ENCODE measurements at places on chromosomes 11 and 22.
A peak's percentile ranks its signal among the peaks of the same experiment; 100 is the strongest.

DNA sequence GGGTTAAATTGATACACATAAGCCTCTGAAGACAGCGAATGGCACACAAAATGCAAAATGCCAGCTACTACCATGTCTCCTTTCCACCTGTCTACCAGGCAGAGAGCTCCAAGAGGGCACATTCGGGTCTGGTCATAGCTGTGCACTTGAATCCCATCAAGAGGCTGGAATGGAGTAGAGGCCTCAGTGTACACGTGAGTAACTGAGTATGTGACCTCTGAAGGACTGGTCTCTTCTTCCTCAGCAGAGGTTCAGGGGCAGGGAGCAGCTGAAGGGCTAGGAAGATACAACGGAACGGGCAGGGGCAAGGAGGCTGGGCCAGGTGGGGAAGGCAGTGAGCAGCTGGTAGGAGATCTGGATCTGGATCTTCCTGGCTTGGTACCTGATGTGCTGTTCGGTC, 56.3 kb upstream of the PHOX2A start:
- DNase-seq, result no peak

DNA sequence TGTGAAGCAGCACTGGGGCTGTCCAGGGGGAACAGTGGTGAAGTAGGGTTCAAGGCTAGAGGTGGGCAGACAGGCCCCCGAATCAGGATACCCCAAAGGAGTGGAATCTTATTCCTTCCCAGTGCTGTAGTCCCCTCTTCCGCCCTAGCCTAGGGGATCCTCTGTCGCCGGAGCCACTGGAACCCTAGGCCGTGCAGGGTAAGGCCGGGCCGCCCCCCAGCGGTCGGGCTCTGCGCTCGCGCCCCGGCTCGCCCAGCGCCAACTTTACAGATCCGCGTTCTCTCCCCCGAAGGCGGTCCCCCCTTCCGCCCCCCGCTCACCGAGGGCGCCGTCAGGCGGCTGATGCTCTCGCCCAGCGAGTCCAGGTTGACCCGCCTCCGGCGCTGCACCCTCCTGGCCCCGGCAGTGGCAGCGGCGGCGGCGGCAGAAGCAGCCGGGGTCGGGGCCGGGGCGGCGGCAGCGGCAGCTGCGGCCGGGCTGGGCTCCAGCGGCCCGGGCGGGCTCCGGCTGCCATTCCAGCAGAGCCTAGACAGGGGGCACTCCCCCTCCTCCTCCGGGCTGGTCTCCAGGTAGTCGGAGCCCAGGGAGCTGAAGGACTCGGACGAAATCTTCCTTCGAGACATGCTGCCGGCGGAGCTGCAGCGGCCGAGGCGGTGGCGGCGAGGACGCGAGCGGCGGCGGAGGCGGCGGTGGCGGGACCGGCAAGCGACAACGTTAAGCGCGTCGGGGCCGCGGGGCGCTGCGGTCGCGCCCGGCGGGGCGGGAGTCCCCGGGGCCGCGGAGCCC, 650 bp downstream of the GUCY1A2 start:
- peak; percentile 1 for DNase-seq

DNA sequence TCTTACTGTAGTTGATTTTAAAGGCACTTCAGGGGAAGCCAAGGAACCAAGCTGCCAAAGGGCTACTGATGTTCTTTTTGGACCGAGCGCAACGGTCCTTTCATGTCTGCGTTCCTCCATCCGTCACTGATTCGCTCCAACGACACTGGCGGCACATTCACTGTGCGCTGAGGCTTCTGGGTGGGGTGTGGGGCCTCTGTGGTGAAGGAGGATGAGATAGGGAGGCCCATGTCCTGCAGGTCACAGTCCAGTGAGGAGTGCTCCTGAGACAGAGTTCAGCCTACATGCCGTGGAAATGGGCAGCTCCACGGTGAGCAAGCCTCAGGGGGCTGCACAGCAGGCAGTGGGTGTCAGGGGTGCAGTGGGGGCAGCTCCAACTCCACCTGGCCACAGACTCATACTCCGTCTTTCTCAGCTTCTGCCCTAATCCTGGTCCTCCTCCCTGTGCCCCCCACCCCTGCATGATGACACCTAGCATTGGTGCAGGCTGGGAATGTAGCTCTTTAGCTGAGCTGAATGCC, 87.8 kb upstream of the SHANK2 start:
- DNase-seq, result no peak

- DNase-seq, result no peak
Measured at GRCh38 chr11:131923309-131923708, 552.9 kb downstream of the NTM start.

DNA sequence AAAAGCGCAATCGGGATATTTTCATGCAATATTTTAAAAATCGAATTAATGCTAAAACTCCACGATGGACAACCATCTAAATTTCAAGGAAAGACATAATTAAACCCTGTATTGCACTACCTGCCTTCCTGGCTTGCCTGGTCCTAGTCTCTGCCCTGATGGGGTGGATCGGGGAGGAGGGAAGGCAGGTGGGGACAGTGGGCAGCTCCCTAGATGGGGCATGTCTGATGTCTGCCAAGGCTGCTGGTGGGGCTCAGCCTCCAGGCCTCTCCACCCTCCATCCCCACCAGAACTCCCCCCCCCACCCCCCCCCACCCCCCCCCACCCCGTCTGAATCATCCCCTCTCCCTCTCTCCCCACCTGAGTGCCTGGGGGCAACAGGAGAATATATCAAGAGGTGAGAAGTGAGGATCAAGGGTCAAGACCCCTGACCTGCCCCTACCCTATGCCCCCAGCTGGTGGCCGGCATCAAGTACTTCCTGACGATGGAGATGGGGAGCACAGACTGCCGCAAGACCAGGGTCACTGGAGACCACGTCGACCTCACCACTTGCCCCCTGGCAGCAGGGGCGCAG, 650 bp downstream of the CST6 start:
- DNase-seq, result no peak

DNA sequence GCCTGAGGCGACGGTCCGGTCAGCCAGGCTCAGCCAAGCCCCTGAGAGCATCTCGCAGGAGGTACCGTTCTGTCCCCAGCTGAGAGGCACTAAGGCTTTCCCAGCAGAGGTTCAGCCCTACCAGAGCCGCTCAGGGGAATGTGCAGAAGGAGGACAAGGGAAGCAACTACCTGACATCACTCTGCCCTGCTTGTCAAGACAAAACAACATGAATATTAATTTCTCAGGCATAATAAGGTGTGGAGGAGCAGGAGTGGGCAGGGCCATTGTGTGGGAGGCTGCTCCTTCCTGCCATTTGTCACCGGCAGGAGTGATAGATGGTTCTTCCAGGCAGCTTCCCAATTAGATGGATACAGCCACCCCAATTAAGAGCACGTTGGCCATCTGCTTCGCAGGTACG, 181.4 kb downstream of the KIRREL3 start:
- no peak for DNase-seq

DNA sequence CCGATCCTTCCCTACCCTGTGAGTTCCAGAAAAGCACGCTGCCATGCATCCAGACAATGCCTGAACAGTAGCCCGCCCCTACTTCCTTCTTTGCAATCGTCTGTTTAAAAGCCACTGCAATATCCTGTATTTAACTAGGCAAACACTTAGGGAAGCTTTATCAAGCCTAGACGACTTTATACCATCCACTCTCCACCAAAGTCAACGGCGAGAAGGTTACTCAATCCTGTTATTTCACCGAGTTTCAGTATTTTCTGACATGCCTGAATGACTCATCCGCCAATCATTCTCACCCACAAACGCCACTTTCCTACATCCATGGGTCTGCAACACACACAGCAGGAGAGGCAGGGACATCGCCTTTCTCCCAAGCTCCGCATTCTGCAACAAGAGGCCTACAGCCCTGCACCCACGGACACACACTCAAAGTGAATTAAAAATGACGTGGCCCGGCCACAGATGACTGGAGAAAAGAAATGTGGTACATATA, 9.3 kb downstream of the CELSR1 start:
- no peak for DNase-seq

DNA sequence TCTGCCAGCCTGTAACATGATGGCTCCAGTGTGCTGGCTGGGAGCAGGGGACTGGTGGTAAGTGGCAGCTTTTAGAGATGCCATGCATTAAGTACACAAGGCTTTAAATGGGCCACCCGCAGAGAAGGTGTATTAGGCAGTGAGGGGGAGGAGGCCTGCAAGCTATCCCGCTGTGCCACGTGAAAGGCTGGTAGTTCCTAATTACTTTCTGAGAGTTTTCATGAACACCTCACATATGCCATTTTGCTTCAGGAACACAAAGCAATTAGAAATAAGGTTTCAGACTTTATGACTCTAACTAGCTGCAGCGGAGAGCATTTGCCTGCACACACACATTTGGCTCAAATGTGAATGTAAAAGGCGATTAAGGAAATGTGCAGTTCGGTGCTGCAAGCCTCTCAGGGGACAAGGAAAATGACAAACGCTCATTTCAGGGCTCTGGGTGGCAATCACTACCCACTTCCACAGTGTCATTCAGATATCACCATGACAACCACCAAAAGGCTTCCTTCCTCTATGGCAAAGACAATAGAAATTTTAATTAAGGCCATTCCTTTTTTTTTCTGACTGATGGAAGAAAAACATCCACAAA, 116.6 kb downstream of the PLEKHA7 start:
- DNase-seq, result no peak

GRCh38 chr11:14932447-14932846, 39.7 kb downstream of the CALCA start:
- DNase-seq, result no peak

Measured in stimulated activated CD8-positive, alpha-beta memory T cell treated with anti-CD3 and anti-CD28 coated beads, Interleukin-2, amount 100 ng/mL, for 48 hours (primary cell).